ENCODE measurements at places on chromosomes 2 and 18.

GRCh38 chr2:15808204-15808910, 132.0 kb upstream of the MYCN start:
- H3K36me3 ChIP-seq: no peaks in the 10 kb centered on the region
- H3K4me1 ChIP-seq: no peaks in the 10 kb centered on the region
- no peak overlapping the region for H3K4me3 ChIP-seq
- peaks cover 4% of the 10 kb centered on the region for H3K27me3 ChIP-seq
- no peak overlapping the region for H3K27ac ChIP-seq

GRCh38 chr2:151181524-151181923, 80.1 kb downstream of the RBM43 start:
- H3K27ac ChIP-seq: no peak overlapping the region
- H3K27me3 ChIP-seq: no peaks in the 10 kb centered on the region
- H3K4me3 ChIP-seq: no peak overlapping the region

GRCh38 chr2:194706179-194706578, 950.8 kb upstream of the SLC39A10 start:
- H3K27me3 ChIP-seq: no peaks in the 10 kb centered on the region
- H3K4me1 ChIP-seq: no peaks in the 10 kb centered on the region
- H3K4me3 ChIP-seq: no peak overlapping the region
- no peak overlapping the region for H3K27ac ChIP-seq

GRCh38 chr18:7896161-7896560, 329.0 kb downstream of the PTPRM start:
- no peak for DNase-seq
- no peaks in the 10 kb centered on the region for H3K27me3 ChIP-seq
- H3K36me3 ChIP-seq: no peaks in the 10 kb centered on the region

- H3K27ac ChIP-seq: no peak overlapping the region
- H3K4me3 ChIP-seq: no peak overlapping the region
- H3K27me3 ChIP-seq: no peaks in the 10 kb centered on the region
- DNase-seq: no peak
- no peaks in the 10 kb centered on the region for H3K4me1 ChIP-seq
Observed at GRCh38 chr2:118481299-118481698, 366.1 kb downstream of the EN1 start.

- H3K27ac ChIP-seq: no peak overlapping the region
- DNase-seq: no peak
- H3K4me1 ChIP-seq: no peaks in the 10 kb centered on the region
- H3K27me3 ChIP-seq: no peaks in the 10 kb centered on the region
- no peak overlapping the region for H3K4me3 ChIP-seq
- no peaks in the 10 kb centered on the region for H3K36me3 ChIP-seq
Observed at GRCh38 chr2:1617425-1618021, 126.8 kb downstream of the PXDN start.

- DNase-seq: no peak
- no peak overlapping the region for H3K4me3 ChIP-seq
- H3K4me1 ChIP-seq: no peaks in the 10 kb centered on the region
- H3K27ac ChIP-seq: no peak overlapping the region
- peaks cover 13% of the 10 kb centered on the region for H3K27me3 ChIP-seq
- H3K36me3 ChIP-seq: no peaks in the 10 kb centered on the region
Observed at GRCh38 chr2:198280145-198280544, 475.8 kb downstream of the PLCL1 start.

DNA sequence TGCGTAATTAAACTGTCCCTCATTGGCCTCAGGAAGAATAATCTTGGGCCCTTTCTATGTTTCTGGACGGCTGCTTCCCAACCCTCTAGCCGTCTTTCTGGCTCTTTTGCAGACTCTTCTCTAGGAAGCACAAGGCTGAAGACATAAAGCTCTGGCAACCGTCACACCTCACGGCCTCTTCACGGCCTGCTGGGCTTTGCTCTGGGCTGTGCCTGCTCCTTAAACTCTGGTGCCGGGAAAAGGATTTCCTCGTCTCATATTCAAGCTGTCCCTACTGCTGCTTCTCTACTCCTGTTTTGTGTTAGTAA, 36.0 kb upstream of the WIPF1 start:
- peak overlapping the region; percentile 98 for H3K27ac ChIP-seq
- H3K36me3 ChIP-seq: peaks cover 40% of the 10 kb centered on the region
- DNase-seq: no peak
- H3K4me1 ChIP-seq: peaks cover 81% of the 10 kb centered on the region
- peak overlapping the region; percentile 94 for H3K4me3 ChIP-seq
- no peaks in the 10 kb centered on the region for H3K27me3 ChIP-seq

- H3K4me1 ChIP-seq: no peaks in the 10 kb centered on the region
- no peak overlapping the region for H3K27ac ChIP-seq
- H3K27me3 ChIP-seq: no peaks in the 10 kb centered on the region
- DNase-seq: no peak
Observed at GRCh38 chr18:55000529-55000928, 41.3 kb upstream of the CCDC68 start.

- H3K4me3 ChIP-seq: no peak overlapping the region
- peaks cover 47% of the 10 kb centered on the region for H3K36me3 ChIP-seq
- no peak for DNase-seq
Observed at GRCh38 chr2:195694553-195694952, 37.5 kb downstream of the SLC39A10 start.

DNA sequence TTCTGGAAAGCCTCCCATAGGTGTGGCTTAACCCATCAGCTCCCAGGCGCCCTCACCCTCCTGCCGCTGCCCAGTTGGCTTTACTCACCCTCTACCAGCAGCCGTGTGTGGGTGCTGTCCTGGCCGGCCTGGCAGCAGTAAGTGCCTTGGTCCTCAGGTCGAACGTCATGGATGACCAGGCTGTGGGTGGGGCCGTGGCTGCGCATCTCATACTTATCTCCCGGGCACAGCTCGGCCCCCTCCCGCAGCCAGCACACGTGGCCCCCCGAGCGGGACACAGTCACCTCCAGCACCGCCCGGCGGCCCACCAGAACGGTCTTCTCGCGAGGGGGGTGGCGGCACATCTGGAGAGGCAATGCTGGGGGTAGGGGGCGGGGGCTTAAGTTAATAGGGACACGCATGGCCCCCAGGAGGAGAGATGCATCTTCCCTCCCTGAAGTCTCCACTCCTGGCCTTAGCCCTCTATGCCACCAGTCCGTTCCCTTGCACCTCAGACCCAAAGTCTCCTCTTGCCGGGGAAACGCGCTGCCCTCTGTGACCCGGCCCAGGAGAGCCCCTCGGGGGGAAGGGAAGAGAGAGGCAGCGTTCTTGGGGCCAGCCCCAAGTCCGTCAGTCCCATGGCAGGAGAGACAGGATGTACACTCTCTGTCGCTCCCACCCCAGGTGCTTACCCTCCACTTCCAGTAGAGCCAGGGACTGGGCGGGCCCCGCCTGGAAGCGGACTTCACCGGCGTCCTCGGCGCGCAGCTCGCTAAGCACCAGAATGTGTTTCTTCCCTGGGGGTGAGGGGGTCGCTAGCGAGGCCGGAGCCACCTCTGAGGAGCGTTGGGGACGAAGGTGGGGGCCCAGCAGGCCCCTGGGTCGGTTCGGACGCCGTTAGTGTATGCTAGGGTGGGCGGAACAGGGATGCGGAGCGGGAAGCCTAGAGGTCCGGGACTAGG, 7.9 kb downstream of the TMEM198 start:
- H3K4me3 ChIP-seq: peak overlapping the region; percentile 84
- peaks cover 33% of the 10 kb centered on the region for H3K27me3 ChIP-seq
- DNase-seq: peak; percentile 17
- H3K4me1 ChIP-seq: no peaks in the 10 kb centered on the region
- peak overlapping the region; percentile 44 for H3K27ac ChIP-seq
- H3K36me3 ChIP-seq: no peaks in the 10 kb centered on the region

DNA sequence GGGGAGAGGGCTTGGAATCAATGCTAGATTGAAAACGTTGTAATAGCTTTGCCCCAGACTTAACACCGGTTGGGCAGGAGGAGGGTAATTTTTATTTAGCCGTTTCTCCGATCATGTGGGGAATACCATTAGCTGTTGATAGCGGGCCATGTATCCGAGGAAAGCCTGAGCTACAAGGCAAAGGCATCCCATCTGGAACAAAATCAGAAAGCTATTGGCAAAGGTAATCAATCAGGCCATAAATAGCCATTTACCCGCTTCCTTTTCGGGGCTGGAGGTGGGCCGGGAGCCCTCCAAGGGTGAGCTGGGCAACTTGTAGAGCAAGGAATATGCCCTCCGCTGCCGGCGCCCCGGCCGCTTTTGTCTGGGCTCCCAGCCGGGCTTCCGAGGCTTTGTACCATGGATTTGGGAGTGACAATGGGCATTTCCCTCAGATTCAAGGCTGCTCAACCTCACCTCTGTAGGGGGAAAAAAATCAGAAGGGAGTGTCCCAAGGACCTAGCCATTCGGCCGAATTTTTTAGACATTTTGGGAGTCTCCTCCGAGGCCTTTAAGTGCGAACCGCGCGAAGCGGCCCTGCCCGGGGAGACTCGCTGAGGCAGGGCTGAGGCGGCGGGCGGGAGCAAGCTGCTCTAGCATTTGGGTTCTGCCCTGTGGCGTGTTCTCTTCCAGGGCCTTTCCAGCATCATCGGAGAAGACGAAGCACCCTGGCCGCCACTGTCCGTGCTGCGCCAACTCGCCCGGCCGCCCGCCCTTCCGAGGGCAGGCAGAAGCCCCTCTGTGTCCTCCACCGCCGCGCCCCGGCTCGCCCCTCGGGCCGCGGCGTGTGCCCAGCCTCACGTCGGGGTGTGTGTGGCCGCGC, 1.1 kb upstream of the HOXD9 start:
- peaks cover 8% of the 10 kb centered on the region for H3K36me3 ChIP-seq
- H3K4me3 ChIP-seq: no peak overlapping the region
- no peak overlapping the region for H3K27ac ChIP-seq
- H3K27me3 ChIP-seq: peaks cover 80% of the 10 kb centered on the region
- H3K4me1 ChIP-seq: peaks cover 14% of the 10 kb centered on the region
- no peak for DNase-seq

DNA sequence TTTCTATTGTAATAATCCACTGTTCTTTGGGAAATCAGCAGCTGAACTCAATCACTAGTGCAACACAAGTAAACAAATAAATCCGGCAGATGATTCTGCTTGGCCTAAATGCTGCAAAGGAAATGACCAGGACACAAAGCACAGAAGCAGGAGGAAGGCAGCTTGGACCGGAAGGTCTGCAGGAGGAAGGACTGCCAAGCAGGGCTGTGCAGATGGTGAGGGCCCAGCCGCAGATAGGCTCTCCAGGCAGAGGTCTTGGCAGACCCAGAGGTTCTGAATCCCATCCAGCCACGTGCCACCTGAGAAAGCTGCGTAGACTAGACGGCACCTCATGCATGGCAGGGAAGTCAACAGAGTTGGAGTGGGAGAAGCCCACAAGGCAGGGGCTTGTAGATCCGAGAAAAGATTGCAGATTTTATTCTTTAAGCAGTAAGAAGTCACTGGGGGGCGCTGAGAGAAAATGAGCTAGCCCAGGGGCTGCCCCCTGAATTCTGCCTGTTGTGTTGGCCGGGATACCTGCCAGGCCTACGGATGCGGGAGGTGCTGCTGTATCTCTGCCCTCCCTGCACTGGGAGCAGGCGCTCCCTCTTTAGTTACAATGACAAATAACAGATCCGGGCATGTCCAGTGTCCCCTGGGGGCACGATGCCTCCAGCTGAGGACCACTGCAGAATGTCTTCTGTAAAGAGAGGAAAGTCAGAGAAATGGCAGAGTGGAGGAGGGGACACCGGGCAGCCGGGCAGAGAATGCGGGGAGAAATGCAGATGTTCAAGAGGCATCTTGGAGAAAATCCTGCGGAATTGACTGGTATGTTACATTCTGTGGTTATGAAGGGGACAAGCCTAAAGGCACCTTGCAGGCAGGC, 153.5 kb downstream of the PXDN start:
- H3K4me3 ChIP-seq: no peak overlapping the region
- H3K36me3 ChIP-seq: no peaks in the 10 kb centered on the region
- no peak overlapping the region for H3K27ac ChIP-seq
- DNase-seq: no peak
- H3K4me1 ChIP-seq: no peaks in the 10 kb centered on the region

DNA sequence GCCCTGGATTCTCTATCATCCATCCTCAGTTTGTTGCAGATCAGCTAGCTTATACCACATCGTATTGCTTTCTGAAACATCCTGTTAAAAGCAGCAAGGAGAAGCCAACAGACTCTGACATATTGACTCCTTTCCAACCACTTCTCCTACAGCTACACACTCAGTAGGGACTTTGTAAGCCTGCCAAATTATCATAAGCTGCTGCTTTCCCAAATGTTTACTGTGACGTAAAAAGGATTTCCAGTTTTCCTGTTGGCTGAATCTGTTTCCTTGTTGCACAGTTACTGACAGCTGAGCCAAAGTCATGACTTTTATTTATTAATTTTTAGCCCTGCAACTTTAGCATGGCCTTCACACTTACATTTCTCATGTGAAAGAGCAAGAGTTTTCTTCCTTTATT, 294.3 kb downstream of the KCNJ3 start:
- no peaks in the 10 kb centered on the region for H3K27me3 ChIP-seq
- H3K27ac ChIP-seq: no peak overlapping the region
- H3K36me3 ChIP-seq: no peaks in the 10 kb centered on the region
- no peak for DNase-seq
- H3K4me3 ChIP-seq: no peak overlapping the region

- H3K36me3 ChIP-seq: no peaks in the 10 kb centered on the region
- peaks cover 2% of the 10 kb centered on the region for H3K27me3 ChIP-seq
- H3K4me3 ChIP-seq: no peak overlapping the region
- no peak overlapping the region for H3K27ac ChIP-seq
- DNase-seq: no peak
Observed at GRCh38 chr2:136539355-136539754, 226.0 kb upstream of the THSD7B start.

GRCh38 chr2:187477051-187477450, 29.0 kb upstream of the CALCRL start:
- no peak overlapping the region for H3K27ac ChIP-seq
- no peaks in the 10 kb centered on the region for H3K36me3 ChIP-seq
- DNase-seq: no peak
- peaks cover 2% of the 10 kb centered on the region for H3K27me3 ChIP-seq

DNA sequence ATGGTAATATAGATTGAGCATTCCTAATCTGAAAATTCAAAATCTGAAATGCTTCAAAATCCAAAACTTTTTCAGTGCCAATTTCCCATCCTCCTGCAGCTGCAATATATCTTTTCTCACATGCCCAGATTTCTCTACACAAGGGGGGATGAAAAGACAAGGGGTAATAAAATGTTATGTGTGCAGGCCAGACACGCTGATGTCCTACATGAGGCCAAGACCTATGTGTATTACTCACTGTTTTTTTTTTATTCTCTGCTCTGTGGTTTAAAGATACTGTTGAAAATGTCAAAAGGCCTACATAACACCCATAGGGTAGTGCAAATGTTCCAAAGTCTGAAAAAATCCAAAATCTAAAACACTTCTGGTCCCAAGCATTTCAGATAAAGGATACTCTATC, 41.2 kb upstream of the CWC22 start:
- no peak for DNase-seq
- H3K27ac ChIP-seq: no peak overlapping the region
- no peaks in the 10 kb centered on the region for H3K4me1 ChIP-seq
- H3K36me3 ChIP-seq: no peaks in the 10 kb centered on the region

- peaks cover 11% of the 10 kb centered on the region for H3K36me3 ChIP-seq
- peaks cover 6% of the 10 kb centered on the region for H3K27me3 ChIP-seq
- H3K27ac ChIP-seq: no peak overlapping the region
- DNase-seq: no peak
Observed at GRCh38 chr2:37388074-37388473, 43.6 kb downstream of the QPCT start.

GRCh38 chr2:198129609-198130008, 325.2 kb downstream of the PLCL1 start:
- no peaks in the 10 kb centered on the region for H3K36me3 ChIP-seq
- no peak overlapping the region for H3K27ac ChIP-seq
- H3K4me1 ChIP-seq: no peaks in the 10 kb centered on the region
- H3K4me3 ChIP-seq: no peak overlapping the region
- no peak for DNase-seq

- H3K4me3 ChIP-seq: no peak overlapping the region
- no peak overlapping the region for H3K27ac ChIP-seq
- no peak for DNase-seq
- H3K36me3 ChIP-seq: no peaks in the 10 kb centered on the region
- peaks cover 2% of the 10 kb centered on the region for H3K27me3 ChIP-seq
Observed at GRCh38 chr2:120470041-120470965, 124.4 kb downstream of the INHBB start.

Data from activated T-helper 1 cell treated with anti-CD3 and anti-CD28 coated beads, Interleukin-12 subunit alpha, Interleukin-12 subunit beta, Interleukin-2, Interleukin-4 antibody, amounts not matched to agents 30 ng/mL and 10 ng/mL and 1 ng/mL, durations not matched to agents 14 hours and 24 hours and 36 hours (primary cell).